ENCODE measurements at places on chromosomes 6 and 20.

DNA sequence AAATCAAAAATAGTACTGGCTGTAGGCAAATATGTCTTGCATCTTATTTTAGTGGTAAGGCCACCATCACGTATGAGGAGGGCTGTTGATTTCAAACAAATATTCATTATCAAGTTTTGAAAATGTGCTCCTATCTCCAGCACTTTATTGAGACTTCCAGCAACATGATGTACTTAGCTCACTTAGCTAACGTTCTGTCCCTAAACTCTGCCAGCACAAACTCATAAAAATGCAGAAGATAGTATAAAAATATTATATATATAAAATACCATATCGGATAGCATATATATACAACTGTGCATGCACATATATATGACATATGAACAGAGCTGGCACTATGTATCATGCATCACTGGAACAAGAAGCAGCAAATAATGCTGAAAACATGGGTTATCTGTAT is 762.3 kb downstream of the C6orf118 start:
- no peak for DNase-seq

- DNase-seq, result no peak
Measured at GRCh38 chr6:142693441-142693840, 251.5 kb downstream of the HIVEP2 start.

DNA sequence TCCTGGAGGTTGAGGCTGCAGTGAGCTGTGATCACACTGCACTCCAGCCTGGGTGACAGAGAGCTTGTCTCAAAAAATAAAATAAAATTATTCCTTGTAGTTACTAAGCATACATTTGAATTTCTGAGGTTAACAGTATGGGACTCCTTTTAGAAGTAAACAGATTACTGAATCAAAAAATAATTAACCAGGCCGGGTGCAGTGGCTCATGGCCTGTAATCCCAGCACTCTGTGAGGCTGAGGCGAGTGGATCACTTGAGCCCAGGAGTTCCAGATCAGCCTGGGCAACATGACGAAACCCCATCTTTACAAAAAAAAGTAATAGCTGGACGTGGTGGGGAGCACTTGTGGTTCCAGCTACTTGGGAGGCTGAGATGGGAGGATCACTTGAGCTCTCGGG is 22.1 kb upstream of the EEF1A1 start:
- no peak for DNase-seq

DNA sequence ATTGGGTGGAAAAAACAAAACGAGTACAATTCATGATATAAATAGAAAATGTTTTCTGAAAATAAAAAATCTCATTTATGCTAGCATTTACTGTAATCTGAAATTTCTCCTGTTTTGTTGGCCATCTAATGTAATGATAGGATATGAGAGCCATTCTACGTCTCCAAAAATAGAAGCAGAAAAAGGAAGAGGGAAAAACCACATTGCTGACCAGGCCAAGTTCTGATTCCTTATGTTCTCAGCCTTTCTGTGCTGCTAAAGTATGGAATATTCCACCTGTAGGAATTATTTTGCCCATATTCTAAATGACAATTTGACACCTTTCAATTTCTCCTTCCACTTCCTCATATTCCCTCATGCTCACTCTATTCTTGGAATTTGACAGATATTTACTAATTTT is 110.2 kb downstream of the TBXT start:
- DNase-seq, result no peak

GRCh38 chr20:24948939-24949679 is at the start of gene CST7:
Gene CST7, plus strand, starts transcription at chr20:24949269. Its CDS starts 237 bp downstream, at chr20:24949506.
- peak; percentile 68 for DNase-seq
